ENCODE measurements at places on chromosomes 5 and 9.

GRCh38 chr9:131203431-131204218, 72.7 kb downstream of the FAM78A start:
- no peak for DNase-seq

- no peak for DNase-seq
Measured at GRCh38 chr5:50663636-50664035, 2.8 kb upstream of the PARP8 start.

DNA sequence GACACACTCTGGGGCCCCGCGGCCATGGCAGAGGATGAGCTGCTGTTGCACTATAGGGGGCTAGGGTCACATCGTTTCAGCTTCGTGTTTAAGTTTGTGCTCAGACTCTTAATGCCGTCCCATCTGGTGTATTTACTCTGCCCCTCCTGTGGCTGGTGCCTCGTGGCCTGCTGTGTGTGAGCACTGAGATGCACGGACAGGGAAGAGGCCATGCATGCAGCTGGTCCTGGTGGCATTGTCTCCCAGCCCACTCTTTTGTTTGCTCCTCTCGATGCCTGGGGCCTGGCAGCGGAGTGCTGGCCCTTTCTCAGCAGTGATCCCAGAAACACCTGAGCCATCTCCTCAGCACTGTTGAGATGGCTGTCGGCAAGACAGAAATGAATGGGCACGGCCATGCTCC, 30.0 kb upstream of the PHF2 start:
- no peak for DNase-seq

DNA sequence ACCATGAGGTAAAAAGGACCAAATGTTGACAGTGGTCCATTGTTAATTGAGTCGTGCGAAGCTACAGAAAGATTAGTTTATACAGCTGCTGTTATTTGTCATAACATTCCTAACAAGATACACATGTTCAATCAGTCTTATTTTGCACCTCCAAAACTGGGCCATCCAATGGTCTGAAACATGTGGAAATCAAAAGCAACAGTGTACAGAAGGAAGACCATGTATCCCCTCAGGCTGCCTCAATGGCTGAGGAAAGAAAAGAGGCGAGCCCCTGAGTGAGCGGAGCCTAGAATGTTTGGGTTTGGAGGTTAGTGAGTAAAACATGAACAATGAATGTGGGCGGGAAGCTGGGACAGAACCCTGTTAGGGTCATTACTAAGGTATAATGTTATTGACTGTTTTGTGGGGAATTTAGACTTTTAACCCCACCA, 35.6 kb downstream of the NFIB start:
- no peak for DNase-seq

DNA sequence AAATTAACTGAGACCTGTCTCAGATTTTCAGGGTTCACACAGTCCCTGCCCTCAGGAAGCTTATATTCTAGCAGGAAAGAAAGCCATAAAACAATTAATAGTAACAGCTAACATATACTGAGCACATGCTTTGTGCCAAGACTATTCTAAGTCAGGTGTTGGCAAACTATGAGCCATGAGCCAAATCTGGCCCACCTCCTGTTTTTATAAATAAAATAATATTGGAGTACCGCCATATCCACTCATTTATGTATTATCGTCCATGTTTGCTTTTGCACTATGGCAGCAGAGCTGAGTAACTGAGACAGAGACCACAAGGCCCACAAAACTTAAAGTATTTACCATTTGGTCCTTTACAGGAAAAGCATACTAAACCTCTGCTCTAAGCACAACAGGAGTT, 83.3 kb upstream of the TRIO start:
- no peak for DNase-seq

- no peak for DNase-seq
Measured at GRCh38 chr9:137053944-137054931, at the start of gene ENTPD2. Gene ENTPD2, minus strand, starts transcription at chr9:137054061. Its CDS starts 64 bp downstream, at chr9:137053997.

Measured in stimulated activated CD4-positive, alpha-beta T cell treated with anti-CD3 and anti-CD28 coated beads, Interleukin-15, amount 100 ng/mL, for 1 hour (primary cell).